Left lobe of liver (tissue), 2 donors: ENCODE measurements at places on chromosomes 6 and 20. TPM values are rescaled to one million over a fixed set of nuclear protein-coding genes. Genes with fewer than 3 reads are reported as not detected.

The SLC17A3 gene
- 10.4 TPM for total RNA-seq

The PNPLA1 gene
- total RNA-seq = not detected

The ZNF334 gene
- 1.9 TPM for total RNA-seq

The TMEM200A gene
- 0.10 TPM for total RNA-seq

The C20orf141 gene
- total RNA-seq = not detected

The HCRTR2 gene
- total RNA-seq = not detected

The MAP7 gene
- 18.1 TPM for total RNA-seq

GRCh38 chr20:37615340-37616109 is 78.3 kb upstream of the CTNNBL1 start:
- no peak for DNase-seq

GRCh38 chr6:16089232-16090062 is 39.4 kb upstream of the MYLIP start:
- no peak for DNase-seq

GRCh38 chr6:22882581-22882980 is 313.2 kb downstream of the HDGFL1 start:
- no peak for DNase-seq

DNA sequence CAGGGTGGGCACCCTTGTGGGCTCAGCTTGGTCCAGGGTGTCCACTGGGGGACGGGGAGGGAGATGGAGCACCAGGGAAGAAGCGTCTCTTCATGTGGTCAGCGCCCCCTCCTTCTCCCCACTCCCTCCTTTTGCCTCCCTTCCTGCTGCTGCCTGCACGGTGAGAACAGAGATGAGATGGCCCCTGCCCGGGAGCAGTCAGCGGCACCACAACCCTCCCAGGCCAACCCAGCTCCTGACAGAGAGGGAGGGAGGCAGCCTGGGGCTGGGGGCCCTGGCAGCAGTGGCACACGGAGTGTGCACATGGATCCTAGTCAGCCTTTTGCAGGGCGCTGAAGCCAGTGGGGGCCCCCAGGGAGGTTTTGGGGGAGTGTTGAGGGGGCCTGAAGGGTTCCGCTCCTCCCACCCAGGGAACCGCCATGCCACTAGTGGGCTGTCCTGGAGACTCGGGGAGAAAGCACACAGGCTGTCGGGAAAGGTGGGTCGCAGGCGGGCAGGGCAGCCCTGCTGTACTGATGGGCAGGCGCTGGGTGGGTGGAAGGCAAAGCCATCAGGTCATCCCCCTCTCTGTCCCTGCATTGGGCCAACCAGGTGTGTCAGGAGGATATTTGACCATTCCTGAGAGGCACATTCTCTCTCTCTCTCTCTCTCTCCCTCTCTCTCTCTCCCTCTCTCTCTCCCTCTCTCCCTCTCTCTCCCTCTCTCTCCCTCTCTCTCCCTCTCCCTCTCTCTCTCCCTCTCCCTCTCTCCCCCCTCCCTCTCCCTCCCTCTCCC is 94.3 kb upstream of the BHLHE23 start:
- DNase-seq = no peak

GRCh38 chr6:48714699-48715098 is 603.7 kb upstream of the PTCHD4 start:
- DNase-seq = no peak

- no peak for DNase-seq
Measured at GRCh38 chr20:49951151-49951550, 15.0 kb downstream of the RNF114 start.

DNA sequence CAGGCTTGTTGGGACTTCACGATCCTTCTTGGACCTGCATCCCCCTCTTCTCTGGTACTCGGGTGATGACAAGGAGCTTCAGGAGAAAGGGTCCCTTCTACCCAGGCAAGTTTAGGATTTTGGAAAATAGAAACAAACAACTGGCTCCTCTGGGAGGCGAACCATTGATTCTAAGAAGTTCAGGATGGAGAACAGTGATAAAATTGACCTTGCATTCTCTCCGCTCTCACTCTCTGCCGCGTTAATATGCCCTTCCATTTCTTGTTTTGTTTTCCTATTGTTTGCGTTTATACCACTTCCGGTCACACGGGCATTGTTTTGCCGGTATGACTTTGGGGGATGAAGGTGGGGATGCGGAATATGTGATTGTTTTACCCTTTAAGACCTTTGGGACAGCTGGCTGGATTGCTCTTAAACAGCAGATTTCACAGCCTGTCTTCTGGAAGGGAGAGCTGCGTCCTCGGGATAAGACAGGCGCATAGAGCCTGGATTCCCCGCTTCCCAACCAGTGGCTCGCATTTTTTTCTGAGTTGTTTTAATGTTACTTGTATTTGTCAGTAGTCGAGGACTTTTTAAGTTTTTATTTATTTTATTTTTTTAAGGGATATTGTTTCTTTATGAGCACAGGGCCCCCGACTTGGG is 144.3 kb upstream of the ZNF184 start:
- no peak for DNase-seq

- DNase-seq = no peak
Measured at GRCh38 chr20:9877932-9878495, 39.1 kb upstream of the PAK5 start.

DNA sequence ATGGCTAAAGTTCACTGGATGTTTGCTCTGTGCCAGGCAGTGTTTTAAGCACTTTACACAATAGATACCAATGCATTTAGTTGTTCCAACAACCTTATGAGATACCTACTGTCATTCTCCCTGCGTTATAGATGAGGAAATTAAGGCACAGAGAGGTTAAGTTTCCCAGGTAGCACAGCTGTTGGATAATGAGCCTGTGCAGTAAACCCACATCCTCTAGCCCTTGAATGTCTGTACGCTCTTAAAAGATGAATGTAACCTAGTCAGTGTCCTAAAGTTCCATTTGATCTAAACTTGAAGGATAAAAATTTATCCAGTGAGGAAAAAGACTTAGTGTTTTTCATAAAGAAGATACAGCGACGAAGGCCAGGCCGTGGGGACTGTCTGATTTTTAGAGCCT is 28.0 kb downstream of the HFE start:
- no peak for DNase-seq

DNA sequence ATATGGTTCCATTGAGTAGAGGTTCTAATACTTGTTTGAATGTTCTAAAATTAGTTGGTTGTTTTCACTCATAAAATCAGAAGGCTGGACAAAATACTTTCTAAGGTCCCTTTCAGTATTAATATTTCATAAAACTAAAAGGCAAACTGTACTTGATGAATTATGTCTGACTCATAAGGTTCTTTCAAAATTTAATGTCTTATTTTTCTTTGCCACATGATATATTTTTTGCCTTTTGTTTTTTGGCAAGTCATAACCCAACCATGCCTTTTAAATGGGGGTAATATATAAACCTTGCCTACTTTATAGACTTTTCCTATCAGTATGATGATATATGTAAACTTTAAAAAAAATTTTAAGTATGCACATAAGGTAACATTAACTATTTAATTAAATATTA is 244.7 kb downstream of the PTPRK start:
- DNase-seq = no peak

- DNase-seq = no peak
Measured at GRCh38 chr6:129280749-129281148, 397.8 kb downstream of the LAMA2 start.

GRCh38 chr20:19745106-19745505 is 13.0 kb upstream of the RIN2 start:
- DNase-seq = no peak

- DNase-seq = no peak
Measured at GRCh38 chr6:18585032-18585573, 198.0 kb downstream of the RNF144B start.

DNA sequence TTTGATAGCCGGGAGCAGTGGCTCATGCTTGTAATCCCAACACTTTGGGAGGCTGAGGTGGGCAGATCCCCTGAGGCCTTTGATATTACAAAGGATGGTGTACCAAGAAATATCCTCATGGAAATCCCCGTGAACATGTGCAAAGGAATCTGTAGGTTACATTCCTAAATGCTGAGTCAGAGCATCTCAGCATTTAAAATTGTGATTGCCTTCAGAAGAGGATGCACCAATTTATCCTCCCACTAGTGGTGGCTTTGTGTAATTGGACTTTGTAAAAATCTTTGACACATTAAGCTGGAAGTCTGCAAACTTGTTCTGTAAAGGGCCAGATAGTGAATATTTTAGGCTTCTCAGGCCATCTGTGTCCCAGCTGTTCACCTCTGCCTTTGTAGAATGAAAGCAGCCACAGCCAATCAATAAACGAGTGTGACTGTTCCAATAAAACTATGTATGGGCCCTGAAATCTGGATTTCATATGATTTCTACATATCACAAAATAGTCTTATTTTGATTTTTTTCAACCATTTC is 11.8 kb downstream of the TMEM14B start:
- DNase-seq = no peak

GRCh38 chr6:135703007-135703406 is 148.5 kb upstream of the PDE7B start:
- no peak for DNase-seq

DNA sequence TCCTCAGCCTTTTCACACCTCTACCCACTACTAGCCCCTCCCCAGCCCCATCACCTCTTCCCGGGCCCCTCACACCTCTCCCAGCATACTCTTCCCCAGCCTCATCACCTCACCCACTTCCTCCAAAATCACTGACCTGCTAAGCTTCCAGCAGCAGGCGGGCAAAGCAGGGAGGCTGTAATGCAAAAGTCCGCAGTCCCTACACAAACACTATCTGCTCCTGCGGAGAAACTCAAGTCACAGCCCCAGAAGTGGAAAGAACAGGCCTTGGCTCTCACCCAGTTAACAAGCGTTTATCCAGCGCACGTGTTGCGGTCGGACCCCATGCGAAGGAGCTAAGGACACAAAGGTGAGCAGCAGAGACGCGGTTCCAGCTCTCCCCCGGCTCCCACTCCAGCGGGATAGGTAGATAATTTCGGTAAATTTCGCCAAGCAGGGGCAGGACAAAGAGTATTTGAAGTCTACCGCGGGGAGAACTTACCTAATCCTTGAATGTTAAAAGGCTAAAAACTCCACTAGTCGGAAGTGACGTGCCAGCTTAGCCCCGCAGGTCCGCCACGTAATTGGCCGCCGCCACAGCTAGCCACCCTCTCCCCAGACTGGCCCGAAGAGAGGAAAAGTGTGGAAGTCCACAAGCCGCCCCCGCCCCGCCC is 728 bp upstream of the TRIM39 start:
- DNase-seq = peak; percentile 49

DNA sequence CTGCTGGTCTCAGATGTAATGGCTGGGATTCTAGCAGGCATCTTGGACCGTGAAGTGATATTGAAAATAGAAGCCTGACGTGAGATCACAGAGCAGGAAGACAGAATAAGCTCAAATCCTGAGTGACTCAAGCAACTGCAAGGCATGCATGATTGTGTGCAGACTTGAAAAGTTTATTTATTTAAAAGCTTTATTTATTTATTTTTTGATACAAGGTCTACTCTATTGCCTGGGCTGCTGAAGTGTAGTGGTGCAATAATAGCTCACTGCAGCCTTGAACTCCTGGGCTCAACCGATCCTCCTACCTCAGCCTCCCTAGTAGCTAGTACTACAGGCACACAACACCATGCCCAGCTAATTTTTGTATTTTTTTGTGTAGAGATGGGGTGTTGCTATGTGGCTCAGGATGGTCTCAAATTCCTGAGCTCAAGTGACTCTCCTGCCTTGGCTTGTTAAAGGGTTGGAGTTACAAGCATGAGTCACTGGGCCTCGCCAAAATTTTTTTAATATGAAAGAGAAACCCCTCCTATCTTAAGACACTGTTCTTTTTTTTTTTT is 40.1 kb upstream of the RNF144B start:
- no peak for DNase-seq

- no peak for DNase-seq
Measured at GRCh38 chr20:39292193-39292736, 330.1 kb downstream of the DHX35 start.

DNA sequence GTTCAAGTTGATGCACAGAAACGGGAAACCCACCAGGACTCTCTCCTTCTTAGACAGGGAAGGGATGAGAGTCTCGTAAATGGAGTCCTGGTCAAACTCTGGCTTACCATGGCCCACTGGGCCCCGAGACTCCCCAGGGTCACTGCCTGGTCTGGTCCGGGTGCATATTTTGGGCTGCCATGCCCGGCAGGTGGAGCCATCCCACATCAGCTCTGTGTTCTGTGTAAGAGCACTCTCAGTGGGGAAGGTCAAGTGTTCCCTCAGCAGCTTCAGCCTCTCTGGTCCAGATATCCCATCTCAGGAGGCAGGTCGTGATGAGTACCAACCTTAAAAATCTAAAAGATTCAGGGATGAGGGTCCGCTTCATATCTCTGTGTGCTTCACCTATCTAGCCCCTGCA is 138.8 kb downstream of the EDN3 start:
- no peak for DNase-seq

- no peak for DNase-seq
Measured at GRCh38 chr6:6826095-6826901, 237.8 kb downstream of the LY86 start.

DNA sequence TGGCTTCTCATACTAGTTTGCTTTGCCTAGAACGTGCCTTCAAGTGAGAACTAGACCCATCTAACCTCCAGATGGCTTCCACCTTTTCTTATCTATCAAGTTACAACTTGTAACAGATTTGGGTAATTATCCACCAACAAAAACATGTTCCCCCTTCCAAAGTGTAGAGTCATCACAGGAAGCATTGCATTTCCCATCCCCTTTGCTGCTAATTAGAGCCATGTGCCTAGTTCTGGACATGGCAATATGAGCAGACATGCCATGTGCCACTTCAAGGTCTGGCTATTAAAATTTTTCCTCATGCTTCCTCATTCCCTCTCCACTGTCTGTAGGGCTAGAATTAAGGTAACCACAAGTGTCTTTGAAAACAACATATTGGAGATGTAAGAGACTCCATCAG is 814.4 kb downstream of the TENT5A start:
- DNase-seq = no peak

- no peak for DNase-seq
Measured at GRCh38 chr20:2122936-2123335, 21.3 kb downstream of the STK35 start.

DNA sequence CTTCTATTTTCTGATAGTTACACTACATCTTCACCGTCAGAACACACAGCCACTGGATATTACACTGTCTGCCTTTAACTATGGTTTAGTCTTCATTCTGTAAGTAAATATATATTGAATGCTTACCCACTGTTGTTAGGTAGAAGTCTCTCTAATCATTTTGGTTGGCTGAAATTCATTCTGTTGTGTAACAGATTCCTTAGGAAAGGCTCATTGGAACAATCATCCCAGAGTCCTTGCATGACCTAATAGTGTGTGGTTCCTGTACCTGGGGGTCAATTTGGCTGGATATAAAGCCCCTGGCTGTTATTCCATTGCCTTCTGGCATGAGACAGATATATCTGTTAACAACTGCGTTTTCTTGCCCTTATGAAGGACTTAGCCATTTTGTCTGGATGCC is 9.9 kb downstream of the BLOC1S5 start:
- DNase-seq = no peak
